Stimulated activated CD4-positive, alpha-beta T cell treated with anti-CD3 and anti-CD28 coated beads, Interleukin-15, amount 100 ng/mL, for 24 hours (primary cell): ENCODE measurements at places on chromosomes 2 and 18.

- no peak for DNase-seq
Measured at GRCh38 chr2:147348931-147349555, 495.8 kb upstream of the ACVR2A start.

- no peak for DNase-seq
Measured at GRCh38 chr2:166167449-166167848, 39.6 kb upstream of the SCN1A start.

- DNase-seq, result no peak
Measured at GRCh38 chr18:58152891-58153290, 108.9 kb downstream of the NEDD4L start.

DNA sequence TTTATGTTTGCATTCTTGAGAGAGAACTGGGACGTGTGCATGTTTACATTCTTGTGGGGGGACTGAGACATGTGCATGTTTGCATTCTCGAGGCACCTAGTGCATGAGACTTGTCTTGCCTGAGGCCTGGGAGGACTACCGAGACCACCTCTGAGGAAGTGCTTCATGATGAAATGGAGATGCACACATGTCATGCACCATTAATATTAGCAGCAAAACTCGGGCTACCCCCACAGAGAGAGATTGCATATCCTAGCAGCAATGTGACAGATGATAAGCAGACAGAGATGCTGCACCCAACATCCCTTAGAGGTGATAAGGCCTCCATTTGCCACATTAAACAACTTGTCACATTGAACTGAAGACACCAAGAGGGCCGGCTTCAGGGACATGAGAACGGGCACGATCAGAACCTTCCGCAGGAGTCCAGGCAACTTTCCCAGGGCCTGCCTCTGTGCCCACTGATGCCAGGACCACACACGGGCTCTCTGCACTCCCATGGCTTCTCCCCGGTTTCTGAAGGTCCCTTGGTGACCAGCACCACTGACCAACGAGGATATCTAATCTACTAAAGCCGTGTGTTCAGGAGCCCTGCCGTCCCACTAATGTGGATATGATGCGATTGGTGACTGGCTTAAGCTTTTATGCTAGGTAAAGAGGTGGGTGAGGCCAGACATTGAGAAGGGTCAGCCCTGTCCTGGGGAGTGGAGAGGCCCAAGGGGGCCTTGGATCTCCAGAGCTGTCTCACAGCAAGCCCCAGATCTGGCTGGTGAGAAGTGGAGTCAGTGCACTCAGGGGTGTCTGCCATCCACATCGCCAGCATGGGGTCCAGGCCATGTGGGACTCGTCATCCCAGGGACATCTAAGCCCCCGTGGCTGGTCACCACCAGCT is 208.3 kb downstream of the NDUFA10 start:
- DNase-seq, result no peak
